ENCODE measurements at places on chromosomes 12 and 14. TPM values are rescaled to one million over a fixed set of nuclear protein-coding genes. Genes with fewer than 3 reads are reported as not detected.
A peak's percentile ranks its signal among the peaks of the same experiment; 100 is the strongest.

DNA sequence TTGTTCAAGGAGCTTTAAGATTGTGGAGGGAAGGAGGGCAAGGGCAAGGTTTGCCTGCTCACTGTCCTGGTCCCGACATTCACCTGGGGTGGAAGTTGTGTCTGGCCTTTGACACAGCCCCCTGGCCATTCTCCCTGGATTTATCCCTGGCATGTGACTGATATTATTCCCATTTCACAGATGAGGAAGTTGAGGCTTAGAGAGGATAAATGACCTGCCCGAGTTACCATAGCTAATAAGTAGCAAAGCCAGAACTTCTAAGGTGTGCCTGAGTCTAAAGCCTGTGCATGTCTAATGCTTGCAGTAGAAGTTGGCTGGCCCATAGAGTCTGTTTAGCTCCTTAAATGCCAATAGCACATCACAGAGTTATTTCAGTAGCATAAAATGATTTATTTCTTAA is 720 bp upstream of the FGF6 start:
- no peak for DNase-seq

DNA sequence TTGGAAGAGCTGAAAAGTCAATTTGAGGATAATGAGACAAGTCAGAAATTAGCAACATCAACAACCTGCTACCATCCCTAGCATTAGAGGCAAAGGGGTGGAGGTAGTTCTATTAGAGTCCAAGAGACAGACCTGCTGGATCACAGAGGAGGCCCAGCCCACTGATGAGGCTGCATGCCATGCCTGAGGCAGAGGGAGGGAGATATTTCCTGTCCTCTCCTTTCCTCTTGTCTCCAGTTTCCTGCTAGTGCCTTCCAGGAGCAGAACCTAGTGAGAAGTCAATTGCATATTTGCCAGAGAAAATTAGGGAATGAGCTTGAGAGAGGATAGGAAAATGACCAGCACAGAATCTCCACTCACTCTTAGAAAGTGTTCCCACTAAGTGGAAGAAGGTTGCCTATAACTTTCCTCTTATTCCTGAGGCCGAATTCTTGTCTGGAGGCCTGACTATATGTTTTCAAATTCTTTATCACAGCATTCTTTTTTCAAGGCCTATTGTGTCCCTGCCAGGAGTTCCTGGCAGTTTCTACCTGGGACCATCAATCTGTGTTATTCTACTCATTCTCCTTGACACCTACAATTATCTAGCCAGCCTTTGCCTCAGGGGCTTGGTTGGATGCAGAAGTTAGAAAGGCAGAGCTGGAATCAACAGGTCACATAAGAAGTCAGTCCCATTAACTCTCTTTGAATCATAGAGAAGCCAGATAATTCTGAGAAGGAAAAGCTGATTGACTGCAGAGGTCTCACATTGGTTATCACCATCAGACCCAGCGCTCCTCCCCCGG is 121.9 kb downstream of the EMP1 start:
- no peak for DNase-seq

- DNase-seq: no peak
Observed at GRCh38 chr14:74917646-74918081, 5.4 kb downstream of the RPS6KL1 start.

DNA sequence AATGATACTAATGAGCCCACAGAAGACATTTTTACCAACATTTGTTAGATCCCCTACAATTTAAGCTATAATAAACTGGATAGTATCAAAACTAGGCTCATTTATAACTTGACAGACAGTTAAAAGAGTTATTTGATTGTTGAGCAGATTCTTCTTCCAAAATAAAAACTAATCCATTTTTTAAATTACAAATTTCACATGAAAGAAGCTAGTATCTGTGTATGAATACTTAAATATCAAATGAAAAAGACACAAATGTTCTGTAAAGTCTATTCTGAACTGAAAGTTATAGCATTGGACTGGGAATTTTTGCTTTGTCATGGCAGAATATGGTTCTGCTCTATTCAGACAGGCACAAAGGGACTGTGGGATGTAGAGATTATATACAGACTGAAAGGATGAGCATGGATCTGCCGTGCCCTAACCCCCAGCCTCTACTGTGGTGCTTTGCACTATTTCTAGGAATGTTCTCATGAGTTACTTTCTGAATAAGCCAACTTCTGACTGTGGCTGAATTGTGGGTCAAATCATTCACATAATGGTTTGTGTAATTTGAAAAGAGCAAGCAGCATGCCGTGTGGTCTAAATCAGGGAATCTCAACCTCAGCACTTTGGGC is 352.7 kb downstream of the KCNH5 start:
- peak; percentile 36 for DNase-seq

CD4 gene
- total RNA-seq: not detected

MPHOSPH9 gene
- total RNA-seq: 42.1 TPM

Data from HT1080 (cell line).